ENCODE measurements at places on chromosomes 13 and 19.

GRCh38 chr13:100944791-100945345 lies 270.3 kb upstream of the TMTC4 start:
- no peak for DNase-seq

DNA sequence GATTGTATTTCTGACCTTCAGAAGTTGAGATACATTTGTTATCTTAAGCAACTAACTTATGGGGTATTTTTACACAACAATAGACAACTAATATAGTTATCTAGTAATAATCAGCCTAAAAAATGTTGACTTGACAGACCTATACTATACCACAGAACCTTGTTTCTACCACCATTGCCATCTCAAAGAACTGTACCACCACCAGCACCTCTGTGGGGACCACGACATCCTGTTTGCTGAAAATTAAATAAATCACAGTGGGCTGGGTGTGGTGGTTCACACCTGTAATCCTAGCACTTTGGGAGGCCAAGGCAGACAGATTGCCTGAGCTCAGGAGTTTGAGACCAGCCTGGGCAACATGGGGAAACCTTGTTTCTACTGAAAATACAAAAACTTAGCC lies 24.0 kb downstream of the TSKS start:
- no peak for DNase-seq

DNA sequence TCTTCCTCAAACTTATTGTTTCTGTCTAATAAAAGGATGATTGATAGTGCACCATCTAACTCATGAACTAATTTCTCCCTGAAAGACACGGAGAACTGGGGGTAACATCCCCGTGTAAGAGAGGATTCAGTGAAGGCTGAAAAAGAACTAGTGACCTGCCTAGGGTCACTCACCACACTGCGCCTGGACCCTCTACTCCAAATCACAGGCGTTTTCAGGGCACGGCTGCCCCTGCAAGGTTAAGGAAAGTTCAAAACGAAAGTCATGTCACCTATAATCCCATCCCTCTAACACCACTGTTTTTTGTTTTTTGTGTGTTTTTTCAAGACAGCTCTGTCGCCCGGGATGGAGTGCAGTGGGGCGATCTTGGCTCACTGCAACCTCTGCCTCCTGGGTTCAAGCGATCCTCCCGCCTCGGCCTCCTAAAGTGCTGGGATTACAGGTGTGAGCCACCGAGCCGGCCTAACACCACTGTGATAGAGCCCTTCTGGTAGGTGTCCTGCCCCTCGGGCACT lies 8.7 kb downstream of the URAD start:
- no peak for DNase-seq

DNA sequence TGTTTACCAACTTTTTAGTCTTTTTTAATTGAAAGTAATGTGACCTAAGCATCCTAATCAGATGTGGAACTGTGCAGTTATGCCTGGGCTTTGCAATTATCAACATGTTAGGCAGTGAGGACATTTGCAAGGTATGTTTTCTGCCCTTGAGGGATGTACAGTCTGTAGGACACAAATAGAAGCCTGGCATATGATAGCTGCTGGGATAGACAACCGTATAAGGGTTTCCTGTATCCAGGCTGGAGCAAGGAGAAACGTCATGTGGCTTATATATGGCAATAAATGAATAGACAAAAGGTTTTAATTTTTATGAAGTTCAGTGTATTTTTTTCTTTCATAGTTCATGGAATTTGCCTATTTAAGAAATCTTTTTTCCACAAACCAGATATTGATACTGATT lies 2.0 kb upstream of the VPS36 start:
- no peak for DNase-seq

GRCh38 chr19:8158411-8159074 lies 9.2 kb upstream of the FBN3 start:
- peak; percentile 64 for DNase-seq

DNA sequence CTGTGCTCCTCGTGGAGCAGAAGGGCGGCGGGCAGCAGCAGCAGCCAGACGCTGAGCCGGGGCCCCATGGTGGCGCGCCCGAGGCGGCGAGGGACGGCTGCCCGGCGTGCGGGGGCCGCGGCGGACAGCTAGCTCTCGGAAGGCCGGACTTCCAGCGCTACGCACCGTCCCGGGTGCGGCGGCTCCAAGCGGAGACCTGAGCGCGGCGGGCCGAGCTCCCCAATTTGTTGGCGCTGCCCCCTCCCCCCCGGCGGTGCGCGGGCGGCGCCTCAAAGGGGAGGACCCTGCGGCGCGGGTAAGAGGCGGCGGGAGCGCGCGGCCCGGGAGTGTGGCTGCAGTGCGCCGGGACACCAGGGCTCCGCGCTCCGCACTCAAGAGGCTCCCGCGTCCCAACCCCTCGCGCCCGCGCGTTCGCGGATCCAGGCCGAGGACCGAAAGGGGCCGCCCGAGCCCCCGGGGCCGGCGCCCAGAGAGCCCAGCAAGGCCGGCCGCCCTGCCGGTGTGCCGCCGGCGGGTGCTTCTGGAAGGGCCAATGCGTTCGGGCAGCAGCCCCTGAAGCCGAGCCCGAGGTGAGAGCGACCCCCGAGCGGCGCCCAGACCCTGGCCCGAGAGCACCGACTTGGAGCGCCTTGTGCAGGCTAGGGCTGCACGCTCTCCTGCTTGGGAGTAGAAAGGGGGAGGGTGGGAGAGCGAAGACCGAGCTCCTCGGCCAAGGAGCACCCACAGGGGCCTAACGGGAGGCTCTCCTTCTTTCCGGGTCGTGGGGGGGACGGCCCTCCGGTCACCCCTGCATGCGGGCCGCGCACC lies at the start of the genes COL4A1 and COL4A2:
Gene COL4A1 (minus strand): TSS at position 198 of the 807 bp plus-strand sequence. CDS start 130 bp downstream, at position 68.
Gene COL4A2 (plus strand): TSS at position 325 of the 807 bp plus-strand sequence. CDS start 620 bp downstream, outside the sequence.
- no peak for DNase-seq

DNA sequence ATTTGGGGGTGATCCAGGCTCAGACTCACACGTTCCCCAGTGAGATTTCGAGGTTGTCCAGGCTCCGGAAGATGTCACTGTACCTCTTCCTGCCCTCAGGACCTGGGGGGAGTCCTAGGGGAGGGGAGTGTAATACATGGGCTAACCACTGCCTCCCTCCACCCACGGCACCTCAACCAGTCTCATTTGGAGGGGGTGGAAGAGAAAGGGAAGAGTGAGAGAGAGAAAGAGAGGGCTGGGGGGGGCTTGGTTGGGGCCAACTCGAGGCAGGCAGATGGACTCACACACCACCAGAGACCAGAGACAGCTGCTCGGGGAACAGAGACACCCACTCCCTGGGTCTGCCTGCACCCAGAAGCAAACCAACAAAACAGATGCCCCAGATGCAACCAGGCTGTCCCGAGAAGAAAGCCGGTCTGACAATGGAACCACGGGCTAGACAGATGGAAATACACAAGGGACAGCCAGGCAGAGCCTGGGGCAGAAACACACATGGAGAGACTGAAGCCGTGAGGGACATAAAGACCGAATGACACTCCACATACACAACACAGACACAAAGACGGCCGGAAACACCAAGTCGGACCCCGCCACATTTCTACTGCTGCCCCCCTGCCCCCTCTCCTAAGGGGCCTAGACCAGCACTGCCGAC lies 825 bp downstream of the GMIP start:
- DNase-seq = peak; percentile 31
